CD4-positive, alpha-beta T cell treated with Interleukin-1 beta for 1 hour (primary cell): ENCODE measurements at places on chromosomes 5 and 9.

DNA sequence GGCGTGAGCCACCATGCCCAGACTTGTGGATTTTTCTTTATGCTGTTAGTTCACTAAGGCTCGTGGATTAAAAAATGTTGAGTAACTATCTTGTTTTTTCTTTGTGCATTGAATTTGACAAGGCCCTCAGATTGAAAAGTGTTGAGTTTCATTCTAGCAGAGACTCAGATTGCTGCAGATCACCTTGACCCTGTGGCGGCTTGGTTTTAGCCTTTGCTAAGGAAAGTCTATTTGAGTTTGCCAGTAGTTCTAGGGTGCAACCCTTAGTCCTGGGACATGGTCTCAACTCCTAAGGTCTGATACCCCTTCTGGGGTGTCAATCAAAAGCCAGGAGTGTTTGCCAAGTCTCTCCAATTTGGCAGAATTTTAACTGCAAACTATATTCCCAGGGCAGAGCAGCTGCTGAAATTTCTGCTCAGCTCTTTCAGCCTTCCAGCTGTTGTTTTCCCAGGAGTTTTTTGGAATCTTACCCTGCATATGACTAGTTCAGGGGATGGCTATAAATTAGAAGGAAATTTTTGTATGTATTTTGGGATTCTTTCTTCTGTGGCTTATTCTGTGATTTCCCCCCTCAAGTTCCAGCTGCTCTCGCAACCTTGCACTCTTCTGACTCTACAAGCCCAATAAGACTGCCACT is 84.3 kb upstream of the HAND1 start:
- DNase-seq: no peak

GRCh38 chr5:170306381-170306831 is 8.8 kb upstream of the LCP2 start:
- DNase-seq: no peak

DNA sequence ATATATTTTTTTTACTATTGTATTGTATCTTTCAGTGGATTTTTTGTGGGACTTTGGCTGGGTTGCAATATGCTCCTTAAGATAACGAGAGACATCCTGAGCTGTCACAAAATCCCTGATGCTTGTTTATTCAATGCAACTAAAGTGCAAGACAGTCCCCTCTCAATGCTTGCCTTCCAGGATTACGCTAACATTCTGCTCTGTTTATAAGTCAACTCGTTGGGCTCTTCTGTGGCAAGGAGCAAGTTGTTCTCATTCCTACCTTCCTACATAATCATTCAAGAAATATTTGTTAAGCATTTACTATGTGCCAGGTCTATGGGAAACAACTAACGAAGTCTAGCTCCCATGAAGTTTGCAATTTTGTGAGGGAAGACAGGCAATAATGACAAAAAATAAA is 40.4 kb downstream of the JAKMIP2 start:
- DNase-seq: no peak

- no peak for DNase-seq
Observed at GRCh38 chr9:2933165-2934095, 89.5 kb upstream of the PUM3 start.

GRCh38 chr5:108639366-108639765 is 108.3 kb upstream of the FER start:
- no peak for DNase-seq

DNA sequence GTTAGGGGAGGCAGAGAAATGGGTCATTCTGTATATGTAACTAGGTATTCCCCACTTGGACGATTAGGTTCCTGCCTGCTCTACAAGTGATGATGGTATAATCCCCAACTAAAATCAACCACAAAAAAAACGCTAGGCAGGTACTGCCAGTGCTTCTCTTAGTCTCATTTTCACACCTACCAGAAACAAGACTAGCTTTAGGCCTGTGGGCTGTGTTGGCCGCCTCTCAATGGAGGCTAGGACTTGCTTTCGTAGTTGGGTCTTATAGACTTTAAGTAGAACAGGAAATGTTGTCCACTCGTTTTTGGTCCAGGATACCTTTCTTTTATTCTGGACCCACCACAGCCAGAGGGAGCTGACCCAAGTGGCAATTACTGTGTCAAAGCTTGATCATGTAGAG is 111.8 kb downstream of the UNC13B start:
- no peak for DNase-seq

- peak; percentile 43 for DNase-seq
Observed at GRCh38 chr5:115838885-115839518, 2.4 kb downstream of the ATG12 start.

- DNase-seq: no peak
Observed at GRCh38 chr5:106303911-106304310, 1366.8 kb downstream of the EFNA5 start.

DNA sequence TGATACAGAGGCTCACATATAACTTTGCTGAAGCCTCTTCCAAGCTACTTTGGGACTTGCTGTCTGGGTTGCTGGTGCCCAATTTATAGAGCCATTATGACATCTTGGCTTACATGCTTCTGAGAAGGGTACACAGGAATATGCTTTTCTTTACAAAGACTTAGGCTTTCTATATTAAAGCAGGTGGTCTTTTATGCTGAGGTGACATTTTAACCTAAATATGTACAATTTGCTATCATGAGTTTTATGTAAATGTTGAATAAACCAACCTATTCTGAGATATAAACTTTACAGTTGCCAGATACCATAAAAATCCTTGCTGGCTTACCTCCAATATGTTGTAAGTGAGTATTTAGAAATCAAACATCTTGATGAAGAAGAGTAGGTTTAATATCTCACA is 509.2 kb upstream of the CHD1 start:
- no peak for DNase-seq

- DNase-seq: no peak
Observed at GRCh38 chr5:167294882-167295680, 996.4 kb upstream of the WWC1 start.

GRCh38 chr9:98974106-98974505 is 30.4 kb downstream of the COL15A1 start:
- DNase-seq: no peak

GRCh38 chr5:41637424-41637823 is 127.0 kb upstream of the PLCXD3 start:
- DNase-seq: no peak

DNA sequence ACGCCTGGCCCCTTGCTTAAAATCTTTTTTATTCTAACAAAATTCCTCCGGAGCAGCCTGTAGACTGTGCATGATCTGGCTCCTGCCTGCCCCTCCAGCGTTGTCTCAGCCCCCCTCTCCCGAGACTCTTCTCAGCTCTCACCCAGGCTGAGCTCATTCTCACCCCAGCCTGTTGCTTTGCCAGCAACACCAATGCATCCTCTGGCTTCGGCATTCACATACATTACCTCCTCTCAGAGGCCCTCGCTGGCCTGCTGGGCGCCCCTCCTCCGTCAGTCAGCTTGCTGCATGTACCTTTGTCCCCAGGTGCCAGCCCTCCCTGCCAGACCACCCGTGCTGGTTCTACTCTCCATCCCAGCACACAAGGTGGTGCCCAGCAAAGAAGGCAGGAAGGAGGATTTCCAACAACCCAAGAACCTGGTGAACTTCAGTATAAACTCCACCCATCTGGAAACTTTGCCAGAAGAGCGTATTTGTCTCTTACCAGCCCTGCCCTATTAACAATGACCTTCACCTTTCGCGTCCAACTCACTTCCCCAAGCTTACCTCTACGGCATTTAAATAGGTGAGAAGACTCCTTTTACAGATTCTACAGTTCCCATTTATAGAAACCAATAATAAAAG is 35.0 kb downstream of the MYO10 start:
- no peak for DNase-seq

DNA sequence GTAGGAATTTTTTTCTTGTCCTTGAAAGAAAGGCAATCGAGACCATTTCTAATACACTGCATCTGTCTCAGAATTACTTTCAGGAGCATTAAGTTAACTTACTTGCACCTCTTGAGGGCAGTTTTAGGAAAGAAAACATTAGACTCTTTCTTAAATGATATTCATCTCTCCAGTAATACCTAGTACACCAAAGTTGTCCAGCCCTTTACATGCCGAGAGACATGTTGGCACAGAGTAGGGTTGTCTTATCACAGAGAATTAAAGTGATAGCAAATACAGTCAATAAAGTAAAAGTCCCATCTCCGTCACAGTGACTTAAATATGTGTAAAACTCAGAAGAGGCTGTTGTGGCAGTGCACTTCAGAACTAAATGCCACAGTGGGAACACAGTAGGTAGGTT is 154.3 kb upstream of the KCNN2 start:
- DNase-seq: no peak

GRCh38 chr5:150625831-150626746 is 14.4 kb upstream of the SYNPO start:
- DNase-seq: no peak

DNA sequence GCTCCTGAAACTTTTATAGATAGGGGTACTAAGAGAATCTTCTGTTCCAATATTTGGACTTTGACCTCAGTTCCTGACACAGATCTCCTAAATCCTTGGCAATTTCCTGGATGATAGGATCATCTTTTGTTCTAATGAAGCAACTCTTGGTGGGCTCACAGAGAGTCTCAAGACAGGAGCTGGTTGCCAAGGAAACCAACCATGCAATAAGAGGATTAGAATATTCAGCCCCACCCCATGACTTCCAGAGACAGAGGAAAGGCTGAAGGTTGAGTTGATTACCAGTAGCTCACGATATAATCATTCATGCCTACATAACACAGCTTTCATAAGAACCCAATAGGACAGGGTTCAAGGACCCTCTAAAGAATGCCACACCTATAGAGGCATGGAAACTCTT is 2050.2 kb upstream of the CDH6 start:
- DNase-seq: no peak

GRCh38 chr9:131739133-131739958 is 530 bp downstream of the RAPGEF1 start:
- peak; percentile 46 for DNase-seq

DNA sequence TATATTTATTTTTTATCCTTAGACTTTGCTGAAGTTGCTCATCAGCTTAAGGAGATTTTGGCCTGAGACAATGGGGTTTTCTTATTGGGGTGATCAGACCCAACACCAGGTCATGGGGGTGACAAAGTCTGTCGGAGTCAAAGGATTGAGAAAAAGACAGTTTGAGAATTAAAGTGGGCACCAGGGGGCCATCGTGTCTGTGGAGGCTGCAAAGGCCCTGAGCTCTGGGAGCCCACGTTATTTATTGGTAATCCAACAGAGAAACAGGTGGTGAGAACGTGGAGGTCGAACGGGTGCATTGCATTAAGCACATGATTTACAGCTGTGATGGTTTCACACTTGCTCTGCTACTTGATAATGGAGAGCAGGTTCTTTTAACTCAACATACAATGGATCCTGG is 102.5 kb upstream of the CDH10 start:
- DNase-seq: no peak

GRCh38 chr5:138661291-138661960 is 86.2 kb upstream of the HSPA9 start:
- DNase-seq: no peak

GRCh38 chr9:133750982-133751649 is 13.0 kb upstream of the SARDH start:
- no peak for DNase-seq

DNA sequence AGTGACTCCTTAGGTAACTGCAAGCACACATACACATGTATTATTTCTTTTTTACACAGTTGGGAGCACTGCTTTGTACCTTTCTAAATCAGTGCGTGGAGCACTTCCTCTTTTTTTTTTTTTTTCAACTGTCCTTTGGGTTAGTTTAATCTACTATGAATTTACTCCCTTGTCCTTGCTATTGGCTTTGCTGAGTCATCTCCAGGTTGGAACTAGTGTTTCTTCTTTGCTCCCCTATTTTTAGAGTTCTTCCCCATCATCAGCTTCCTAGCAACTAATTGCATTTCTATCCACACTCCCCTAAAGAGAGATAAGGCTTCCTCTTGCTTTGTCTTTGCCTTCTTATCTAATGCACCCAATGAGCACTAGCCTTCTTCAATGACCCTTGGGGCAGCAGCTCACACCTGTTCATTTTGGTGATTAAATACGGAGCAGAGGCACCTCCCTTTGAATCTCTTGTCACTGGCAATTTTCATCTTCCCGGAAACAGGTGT is 24.3 kb downstream of the S100Z start:
- no peak for DNase-seq

DNA sequence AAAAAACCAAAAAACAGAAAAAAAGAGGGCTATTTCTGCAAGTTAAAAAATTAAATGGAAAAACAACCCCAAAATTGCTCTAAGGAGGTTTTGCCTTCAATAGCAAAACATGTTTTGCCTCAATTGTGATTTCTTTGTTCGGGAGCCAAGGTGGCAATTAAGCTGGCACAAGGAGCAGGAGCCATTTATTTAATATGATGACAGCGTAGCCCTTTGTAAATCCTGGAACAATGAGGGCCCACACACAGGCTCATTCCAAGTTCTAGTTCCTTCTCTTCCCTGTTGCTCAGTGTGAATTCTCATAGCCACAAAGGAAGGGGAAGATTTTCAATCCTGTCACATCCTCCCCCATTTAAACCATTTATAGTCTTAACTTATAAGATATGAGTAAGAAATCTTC is 353.2 kb downstream of the PDE4D start:
- DNase-seq: no peak

GRCh38 chr5:168404365-168404764 is 81.9 kb upstream of the RARS1 start:
- no peak for DNase-seq

DNA sequence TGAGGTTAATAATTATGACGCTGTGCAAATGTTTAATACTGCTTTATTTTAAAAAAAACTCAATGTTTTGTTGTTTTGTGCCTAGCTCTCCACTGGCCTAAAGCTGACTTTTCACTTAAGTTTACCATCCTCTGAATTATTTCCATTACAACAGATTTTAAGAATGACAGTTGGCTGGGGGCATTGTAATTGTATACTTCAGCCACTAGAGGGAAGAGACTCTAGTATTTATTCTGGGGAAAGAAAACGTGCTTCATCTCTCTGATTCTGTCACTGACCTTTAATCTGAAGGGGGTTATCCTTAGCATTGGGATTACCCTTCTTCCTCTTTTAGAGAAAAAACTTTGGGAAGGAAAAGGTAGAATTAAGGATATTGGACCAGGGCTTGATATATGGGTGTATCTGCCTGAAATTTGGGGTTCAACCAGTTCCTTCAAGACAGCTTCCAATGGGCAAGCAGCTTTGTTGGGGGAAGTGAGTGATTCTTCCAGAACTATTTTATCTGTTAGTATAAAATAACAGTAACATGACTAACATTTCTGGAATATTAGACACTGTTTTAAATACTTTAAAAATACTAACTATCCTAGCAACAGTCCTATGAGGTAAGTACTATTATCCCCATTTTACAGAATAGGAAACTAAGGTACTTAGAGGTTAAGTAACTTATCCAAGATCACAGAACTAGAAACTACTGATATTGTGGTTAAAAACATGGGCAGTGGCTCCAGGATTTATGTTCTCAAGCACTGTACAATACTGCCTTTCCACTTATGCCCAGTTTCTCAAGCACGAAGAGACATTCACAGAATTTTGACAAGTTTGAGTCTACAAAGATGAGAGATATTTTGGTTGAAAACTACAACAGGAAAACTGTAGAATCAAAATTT is 208.4 kb downstream of the CD180 start:
- DNase-seq: peak; percentile 43

- DNase-seq: no peak
Observed at GRCh38 chr9:127856094-127856728, 1.8 kb upstream of the ENG start.

GRCh38 chr9:137880160-137880975 is 2.8 kb downstream of the CACNA1B start:
- DNase-seq: no peak
